ENCODE measurements at places on chromosomes 7 and 10. TPM values are rescaled to one million over a fixed set of nuclear protein-coding genes. Genes with fewer than 3 reads are reported as not detected.

Gene KLF14
- not detected for total RNA-seq

Gene SLC26A3
- total RNA-seq, result 3.3 TPM

GRCh38 chr10:7610026-7610425, 56.7 kb downstream of the ITIH5 start:
- DNase-seq, result no peak
- no peak overlapping the region for H3K27ac ChIP-seq
- H3K4me3 ChIP-seq, result no peak overlapping the region
- H3K36me3 ChIP-seq, result no peaks in the 10 kb centered on the region

GRCh38 chr10:16258291-16259040, 178.3 kb upstream of the PTER start:
- no peak for DNase-seq
- no peaks in the 10 kb centered on the region for H3K4me1 ChIP-seq
- H3K27ac ChIP-seq, result no peak overlapping the region
- H3K36me3 ChIP-seq, result no peaks in the 10 kb centered on the region
- no peak overlapping the region for H3K4me3 ChIP-seq

Gene CYP2C18
- not detected for total RNA-seq

Gene ZNF239
- 6.8 TPM for total RNA-seq

- H3K27ac ChIP-seq, result no peak overlapping the region
- no peak overlapping the region for H3K4me3 ChIP-seq
- H3K27me3 ChIP-seq, result no peaks in the 10 kb centered on the region
- H3K4me1 ChIP-seq, result no peaks in the 10 kb centered on the region
- DNase-seq, result no peak
Measured at GRCh38 chr7:26681819-26682418, 182.5 kb downstream of the SKAP2 start.

- H3K4me1 ChIP-seq, result peaks cover 4% of the 10 kb centered on the region
- no peak overlapping the region for H3K4me3 ChIP-seq
- H3K27ac ChIP-seq, result peak overlapping the region; percentile 61
- peak; percentile 74 for DNase-seq
- no peaks in the 10 kb centered on the region for H3K36me3 ChIP-seq
- H3K27me3 ChIP-seq, result no peaks in the 10 kb centered on the region
Measured at GRCh38 chr10:71598621-71599055, 120.9 kb downstream of the C10orf105 start.

GRCh38 chr10:60733517-60733822, 44.8 kb upstream of the CDK1 start:
- no peaks in the 10 kb centered on the region for H3K36me3 ChIP-seq
- no peak for DNase-seq
- H3K27me3 ChIP-seq, result no peaks in the 10 kb centered on the region
- peak overlapping the region; percentile 58 for H3K4me3 ChIP-seq

Gene HACD1
- total RNA-seq, result 35.3 TPM

Gene CRTAC1
- 8.9 TPM for total RNA-seq

Gene TBATA
- total RNA-seq, result 0.57 TPM

DNA sequence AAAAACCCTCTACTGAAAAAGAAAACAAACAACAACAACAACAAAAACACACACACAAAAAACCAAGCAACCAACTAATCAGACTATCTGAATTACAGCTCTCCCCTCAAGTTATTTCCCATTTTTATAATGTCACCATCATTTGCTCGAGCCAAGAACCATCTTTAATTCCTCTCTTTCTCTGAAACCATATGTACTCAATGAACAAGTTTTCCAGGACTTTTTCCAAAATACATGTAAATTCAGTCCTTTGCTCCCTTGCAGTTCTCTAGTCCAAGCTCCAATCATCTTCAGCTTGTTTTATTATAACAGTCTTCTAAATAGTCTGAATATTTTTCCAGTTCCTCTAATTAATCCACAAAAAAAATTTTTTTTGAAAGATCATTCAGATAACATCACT, 506.0 kb downstream of the NXPH1 start:
- no peak overlapping the region for H3K4me3 ChIP-seq
- no peaks in the 10 kb centered on the region for H3K36me3 ChIP-seq
- H3K27me3 ChIP-seq, result no peaks in the 10 kb centered on the region

Gene PRKG1
- 9.0 TPM for total RNA-seq

Gene CYP26A1
- total RNA-seq, result not detected

GRCh38 chr7:151001546-151001945, 10.7 kb downstream of the NOS3 start:
- H3K4me1 ChIP-seq, result no peaks in the 10 kb centered on the region
- no peak overlapping the region for H3K27ac ChIP-seq
- no peak for DNase-seq
- no peak overlapping the region for H3K4me3 ChIP-seq

- no peaks in the 10 kb centered on the region for H3K36me3 ChIP-seq
- H3K27me3 ChIP-seq, result no peaks in the 10 kb centered on the region
- H3K27ac ChIP-seq, result no peak overlapping the region
- no peak overlapping the region for H3K4me3 ChIP-seq
Measured at GRCh38 chr10:124515244-124515970, 53.8 kb downstream of the LHPP start.

DNA sequence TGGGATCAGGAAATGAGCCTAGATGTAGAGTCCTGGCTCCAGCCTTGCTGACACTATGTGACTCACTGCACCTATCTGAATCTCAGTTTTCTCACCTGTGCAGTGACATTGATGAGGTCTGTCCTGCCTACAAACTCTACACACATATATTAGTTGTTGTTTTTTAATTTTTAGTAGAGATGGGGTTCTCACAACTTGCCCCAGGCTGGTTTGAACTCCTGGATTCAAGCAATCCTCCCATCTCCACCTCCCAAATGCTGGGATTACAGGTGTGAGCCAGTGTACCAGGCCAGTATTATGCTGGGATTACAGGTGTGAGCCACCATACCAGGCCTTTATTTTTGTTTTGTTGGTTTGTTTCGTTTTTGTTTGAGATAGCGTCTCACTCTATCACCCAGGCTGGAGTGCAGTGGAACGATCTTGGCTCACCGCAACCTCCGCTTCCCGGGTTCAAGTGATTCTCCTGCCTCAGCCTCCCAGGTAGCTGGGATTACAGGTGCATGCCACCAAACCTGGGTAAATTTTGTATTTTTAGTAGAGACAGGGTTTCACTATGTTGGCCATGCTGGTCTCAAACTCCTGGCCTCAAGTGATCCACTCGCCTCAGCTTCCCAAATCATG, 11.8 kb upstream of the DDIT4 start:
- no peak overlapping the region for H3K4me3 ChIP-seq
- H3K36me3 ChIP-seq, result no peaks in the 10 kb centered on the region
- peaks cover 28% of the 10 kb centered on the region for H3K4me1 ChIP-seq
- H3K27ac ChIP-seq, result peak overlapping the region; percentile 83

Gene ADRA2A
- 0.41 TPM for total RNA-seq

DNA sequence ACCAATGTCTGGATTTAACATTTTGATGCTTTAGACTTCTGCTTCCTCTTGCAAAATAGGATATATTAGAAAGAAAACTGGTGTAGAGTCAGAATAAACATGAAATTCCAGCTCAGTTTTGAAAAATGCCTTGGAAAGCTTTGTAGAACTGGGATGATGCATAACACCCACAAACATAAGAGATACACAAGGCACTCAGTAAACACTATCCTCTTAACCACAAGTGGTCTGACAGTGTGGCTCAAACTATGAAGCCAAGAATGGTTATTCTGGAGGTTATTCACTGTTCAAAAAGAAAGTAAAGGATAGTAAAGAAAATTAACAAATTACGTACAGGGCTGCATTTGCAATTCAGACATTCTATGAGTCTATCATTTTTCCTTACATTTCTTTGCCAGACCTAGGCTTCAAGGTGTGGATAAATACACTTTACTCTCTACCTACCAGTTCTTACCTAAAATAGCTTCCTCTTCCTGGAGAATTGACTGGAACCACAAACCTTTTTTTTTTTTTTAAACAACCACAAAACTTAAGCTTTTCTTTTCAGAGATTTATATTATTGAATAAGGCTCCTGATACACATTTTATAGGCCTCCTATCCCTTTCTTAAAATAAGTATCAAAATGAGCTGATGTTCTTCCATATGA, 9.0 kb upstream of the RSBN1L start:
- no peaks in the 10 kb centered on the region for H3K4me1 ChIP-seq
- no peaks in the 10 kb centered on the region for H3K27me3 ChIP-seq
- no peak overlapping the region for H3K4me3 ChIP-seq
- H3K36me3 ChIP-seq, result no peaks in the 10 kb centered on the region
- no peak for DNase-seq

GRCh38 chr7:16135658-16136057, 285.7 kb downstream of the CRPPA start:
- no peaks in the 10 kb centered on the region for H3K36me3 ChIP-seq
- DNase-seq, result no peak
- H3K27me3 ChIP-seq, result no peaks in the 10 kb centered on the region

Gene AASS
- total RNA-seq, result 21.6 TPM

DNA sequence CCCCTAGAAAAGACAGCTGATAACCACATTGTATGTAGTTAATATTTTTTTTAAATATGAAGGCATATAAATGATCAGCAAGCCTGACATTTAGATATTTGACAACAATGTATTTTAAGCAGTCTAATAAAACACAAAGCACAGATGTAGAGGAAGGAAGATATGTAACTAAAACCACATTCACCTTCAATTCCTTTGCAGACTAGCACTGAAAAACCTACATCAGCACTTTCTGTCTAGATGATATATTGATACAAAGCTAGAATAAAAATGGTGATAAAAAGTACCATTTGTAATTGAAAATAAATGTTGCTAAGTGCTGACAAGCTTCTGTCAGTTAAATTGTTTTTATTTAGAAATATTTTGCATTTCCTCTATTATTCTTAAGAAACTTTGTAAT, 153.6 kb downstream of the IMMP2L start:
- H3K4me3 ChIP-seq, result no peak overlapping the region
- H3K27me3 ChIP-seq, result no peaks in the 10 kb centered on the region
- no peaks in the 10 kb centered on the region for H3K4me1 ChIP-seq
- no peaks in the 10 kb centered on the region for H3K36me3 ChIP-seq
- DNase-seq, result no peak
- H3K27ac ChIP-seq, result no peak overlapping the region

Gene SLC18A3
- total RNA-seq, result not detected

DNA sequence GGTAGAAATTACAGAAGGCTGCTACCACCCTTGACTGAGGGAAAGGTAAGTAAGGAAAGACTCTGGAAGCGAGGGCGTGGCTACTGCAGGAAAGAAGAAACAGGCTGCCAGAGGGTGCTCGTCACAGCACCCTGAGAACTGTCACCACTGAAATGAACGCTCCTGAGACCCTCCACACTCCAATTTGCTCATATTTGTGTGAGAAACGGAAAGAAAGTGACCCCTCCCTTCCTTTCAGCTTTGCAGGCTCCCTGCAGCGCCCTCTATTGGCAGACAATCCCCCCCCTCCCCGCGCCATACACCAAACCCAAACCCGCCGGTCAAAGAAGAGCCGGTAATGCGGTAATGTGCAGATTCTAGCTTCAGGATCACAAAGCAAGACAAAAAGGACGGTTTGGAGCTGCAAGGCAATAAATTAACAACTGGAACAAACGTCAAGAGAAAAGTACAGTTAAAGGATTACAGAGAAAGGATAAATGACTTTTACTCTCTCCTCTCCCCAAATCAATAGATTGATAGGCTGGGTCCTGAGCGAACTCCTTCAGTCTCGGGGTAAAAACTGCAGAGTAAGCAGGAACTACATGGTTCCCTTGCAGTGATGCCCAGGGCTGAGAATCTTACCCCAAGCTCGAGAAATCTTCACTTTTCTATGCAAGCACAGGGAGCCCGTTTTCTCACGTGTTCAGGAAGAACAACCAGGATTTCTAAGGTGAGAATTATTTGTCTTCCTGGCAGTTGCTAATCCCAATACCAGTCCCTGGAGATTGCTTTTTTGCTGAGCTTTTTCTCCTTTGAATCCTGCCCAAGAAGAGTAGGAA, 47.6 kb downstream of the STEAP1B start:
- no peak overlapping the region for H3K27ac ChIP-seq
- no peaks in the 10 kb centered on the region for H3K36me3 ChIP-seq
- no peak overlapping the region for H3K4me3 ChIP-seq
- H3K4me1 ChIP-seq, result no peaks in the 10 kb centered on the region
- DNase-seq, result peak; percentile 43
- H3K27me3 ChIP-seq, result no peaks in the 10 kb centered on the region

- H3K4me3 ChIP-seq, result no peak overlapping the region
- DNase-seq, result no peak
- no peak overlapping the region for H3K27ac ChIP-seq
- H3K27me3 ChIP-seq, result no peaks in the 10 kb centered on the region
Measured at GRCh38 chr7:33841031-33841430, 64.3 kb upstream of the BMPER start.

DNA sequence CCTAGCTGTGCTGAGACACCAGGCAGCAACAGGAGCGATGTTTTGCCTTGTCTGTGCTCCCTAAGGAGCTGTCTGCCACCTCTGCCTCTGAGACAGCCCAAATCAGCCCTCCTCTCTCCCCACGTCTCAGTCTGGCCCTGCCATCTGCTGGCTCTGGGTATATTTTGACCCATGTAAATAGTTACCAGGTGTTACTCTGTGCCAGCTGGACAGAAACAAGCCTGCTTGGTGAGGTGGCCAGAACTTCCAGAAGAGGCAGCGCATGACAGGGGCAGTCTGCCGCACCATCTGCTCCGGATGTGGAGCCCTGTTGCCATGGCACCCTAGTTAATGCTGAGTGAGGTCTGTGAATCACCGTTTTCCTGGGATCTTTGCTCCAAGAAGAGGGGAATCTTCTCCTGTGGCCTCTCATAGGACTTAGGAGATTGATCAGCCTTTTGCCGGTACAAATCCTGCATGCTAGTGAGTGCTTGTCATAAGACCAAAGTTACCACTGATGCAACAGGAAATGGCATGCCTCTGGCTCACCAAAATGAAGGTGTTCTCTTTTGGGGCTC, 31.8 kb downstream of the GSTO2 start:
- H3K27me3 ChIP-seq, result no peaks in the 10 kb centered on the region
- H3K36me3 ChIP-seq, result no peaks in the 10 kb centered on the region
- H3K4me1 ChIP-seq, result peaks cover 13% of the 10 kb centered on the region
- peak overlapping the region; percentile 61 for H3K27ac ChIP-seq
- H3K4me3 ChIP-seq, result no peak overlapping the region

Gene STEAP1
- total RNA-seq, result 67.3 TPM

Gene KNDC1
- 1.5 TPM for total RNA-seq

DNA sequence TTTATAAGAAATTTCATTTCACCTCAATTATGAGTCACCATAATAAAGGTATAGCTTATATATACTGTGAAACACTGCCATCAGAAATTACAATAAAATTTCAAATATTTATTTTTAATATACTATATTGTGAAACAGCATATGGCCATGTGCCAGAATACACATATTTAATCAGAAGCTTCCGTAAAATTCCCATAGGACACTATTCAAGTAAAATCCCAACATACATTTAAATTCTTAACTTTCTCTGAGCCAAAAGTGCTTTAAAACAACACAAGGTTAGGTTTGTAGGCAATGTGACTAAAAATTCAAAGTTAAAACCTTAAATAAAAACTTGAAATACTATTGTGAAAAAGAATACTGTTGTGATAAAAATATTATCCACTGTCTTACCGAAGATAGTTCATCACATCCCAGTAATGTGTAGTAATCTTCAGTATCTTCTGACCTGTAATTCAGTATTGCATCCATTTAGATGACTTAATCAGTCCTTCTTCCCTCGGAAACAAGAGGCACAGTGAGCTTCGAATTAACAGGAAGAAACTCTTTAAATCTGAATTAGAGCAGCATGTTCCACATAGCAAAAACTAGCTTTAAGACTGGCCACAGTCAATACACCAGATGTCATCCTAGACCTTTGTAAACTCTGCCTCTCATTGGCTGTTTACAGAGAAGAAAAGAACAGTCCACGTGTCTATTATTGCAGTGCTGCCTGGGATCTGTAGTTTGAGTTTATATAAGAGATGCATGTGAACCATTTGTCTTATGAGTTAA, at the start of gene DNAJC12:
Gene DNAJC12, minus strand, starts transcription at position 648 of the 774 bp plus-strand sequence. Its CDS starts 177 bp downstream, at position 471.
- H3K27me3 ChIP-seq, result no peaks in the 10 kb centered on the region
- H3K4me1 ChIP-seq, result no peaks in the 10 kb centered on the region

Gene FAM25A
- not detected for total RNA-seq

GRCh38 chr7:112575864-112576263, 95.1 kb downstream of the LSMEM1 start:
- H3K27me3 ChIP-seq, result no peaks in the 10 kb centered on the region
- H3K36me3 ChIP-seq, result no peaks in the 10 kb centered on the region
- no peak for DNase-seq
- no peaks in the 10 kb centered on the region for H3K4me1 ChIP-seq
- no peak overlapping the region for H3K4me3 ChIP-seq
- no peak overlapping the region for H3K27ac ChIP-seq
